Renal cortex interstitium (tissue), 15 donors: ENCODE measurements at places on chromosomes 2 and 18. TPM values are rescaled to one million over a fixed set of nuclear protein-coding genes. Genes with fewer than 3 reads are reported as not detected.

PSMD1 gene
- 94.9 TPM for polyA plus RNA-seq

DNA sequence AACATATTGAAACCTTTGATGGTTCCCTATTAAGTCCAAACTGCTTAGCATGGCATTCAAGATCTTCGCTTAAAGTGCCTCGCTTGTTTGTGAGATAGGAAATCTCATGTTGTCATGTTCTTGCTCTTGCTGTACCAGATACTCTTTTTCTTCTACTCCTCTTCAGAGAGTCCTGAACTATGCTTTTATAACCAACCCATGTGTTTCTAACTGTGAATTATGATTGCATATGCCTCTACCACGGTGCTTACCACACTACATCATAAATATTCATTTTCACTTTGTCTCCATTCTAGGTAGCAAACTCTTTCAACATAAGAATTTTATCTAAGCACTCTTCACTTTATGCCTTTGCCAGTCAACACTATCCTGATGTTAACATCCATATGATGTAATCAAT, 23.6 kb downstream of the STAT4 start:
- no peak for DNase-seq

TUBA3E gene
- not detected for polyA plus RNA-seq

TBR1 gene
- polyA plus RNA-seq = not detected

- no peak for DNase-seq
Measured at GRCh38 chr2:16763493-16763899, 97.9 kb upstream of the CYRIA start.

ESPNL gene
- polyA plus RNA-seq = 1.9 TPM

MEP1B gene
- polyA plus RNA-seq = 0.17 TPM

- DNase-seq = peak; percentile 57
Measured at GRCh38 chr2:189082376-189082975, 97.1 kb downstream of the COL5A2 start.

GRCh38 chr18:58484989-58485981, 143.6 kb downstream of the ALPK2 start:
- peak; percentile 48 for DNase-seq

SPTBN1 gene
- polyA plus RNA-seq = 254 TPM

DNA sequence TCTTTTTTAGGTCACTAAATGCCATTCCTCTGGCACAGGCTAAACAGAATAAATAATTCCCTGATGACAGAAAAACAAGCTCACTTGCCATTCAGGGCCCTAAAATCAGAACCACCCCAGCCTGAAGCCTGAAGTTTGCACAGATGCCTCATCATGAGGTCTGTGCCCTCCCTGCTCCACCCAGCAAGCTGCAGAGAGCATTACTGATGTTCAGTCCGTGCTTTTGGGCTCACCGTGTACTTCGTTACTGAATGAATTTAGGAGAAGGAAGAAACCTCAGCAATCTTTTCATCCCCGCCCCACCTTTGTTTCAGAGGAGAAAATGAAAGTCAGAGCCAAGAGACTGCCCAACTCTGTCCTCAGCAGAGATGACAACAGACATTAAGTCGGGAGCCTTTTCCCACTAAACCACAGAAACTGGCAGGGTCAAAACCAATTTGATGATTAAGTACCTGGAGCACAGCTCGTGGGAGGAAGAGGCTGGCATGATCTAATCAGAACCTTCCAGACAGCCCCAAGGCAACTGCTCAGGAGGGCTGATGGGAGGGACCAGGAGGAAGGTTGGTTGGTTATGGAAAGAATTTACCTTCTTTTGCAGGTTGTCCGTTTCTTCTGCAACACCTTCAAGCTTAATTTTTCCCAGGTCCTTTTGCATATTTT, 122.7 kb downstream of the LAMA1 start:
- no peak for DNase-seq

- DNase-seq = no peak
Measured at GRCh38 chr2:188051706-188052105, 240.0 kb upstream of the GULP1 start.

LRP2 gene
- polyA plus RNA-seq = 151 TPM

GREB1L gene
- polyA plus RNA-seq = 4.4 TPM

CAB39 gene
- polyA plus RNA-seq = 88.2 TPM

GRCh38 chr2:134174711-134175110, 79.2 kb upstream of the MGAT5 start:
- DNase-seq = no peak

RUFY4 gene
- 0.23 TPM for polyA plus RNA-seq

DNA sequence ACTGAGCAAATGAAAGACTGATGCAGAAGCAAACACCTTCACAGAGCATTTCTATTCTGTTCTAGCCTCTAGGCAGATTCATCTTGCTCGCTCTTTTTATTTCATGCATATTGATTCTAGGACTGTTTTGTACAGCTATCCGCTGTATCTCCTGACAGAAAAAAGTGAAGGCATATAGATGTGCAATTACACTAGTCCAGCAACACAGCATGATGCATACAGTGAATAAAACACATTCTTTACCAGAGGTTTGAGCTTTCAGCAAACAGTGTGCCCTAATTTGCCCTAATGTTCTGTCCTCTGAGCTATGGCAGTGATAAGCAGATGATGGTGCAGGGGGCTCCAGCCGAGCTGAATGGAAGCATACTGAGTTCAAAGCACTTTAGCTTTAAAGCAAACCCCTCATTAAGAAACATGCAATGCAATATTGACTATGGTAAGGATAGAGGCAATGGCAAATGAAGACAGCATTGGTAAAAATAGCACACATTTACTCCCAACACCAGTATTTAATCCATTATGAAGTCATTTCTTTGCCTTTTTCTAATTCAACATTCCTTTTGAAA, 141.2 kb upstream of the RGPD4 start:
- DNase-seq = no peak

GRCh38 chr2:74845991-74846390, 12.1 kb downstream of the HK2 start:
- no peak for DNase-seq

DNA sequence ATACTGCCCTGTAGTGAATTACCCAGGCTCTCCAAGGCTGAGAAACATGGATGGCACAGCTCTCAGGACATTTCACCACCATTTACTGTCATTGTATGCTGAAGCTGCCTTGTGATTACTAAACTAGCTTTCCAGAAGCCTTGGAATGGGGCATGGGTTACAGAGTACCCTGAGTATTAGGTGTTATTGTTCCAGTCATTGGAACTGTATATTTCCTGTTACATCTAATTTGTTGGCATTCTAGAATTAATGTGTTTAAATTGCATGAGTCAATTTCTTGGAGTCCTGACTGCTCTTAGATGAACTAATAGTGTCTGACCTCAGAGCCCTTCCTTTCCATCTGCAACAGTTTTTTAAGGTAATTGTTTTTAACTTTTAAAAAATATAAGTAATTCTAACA, 9.0 kb downstream of the DGUOK start:
- no peak for DNase-seq

DNA sequence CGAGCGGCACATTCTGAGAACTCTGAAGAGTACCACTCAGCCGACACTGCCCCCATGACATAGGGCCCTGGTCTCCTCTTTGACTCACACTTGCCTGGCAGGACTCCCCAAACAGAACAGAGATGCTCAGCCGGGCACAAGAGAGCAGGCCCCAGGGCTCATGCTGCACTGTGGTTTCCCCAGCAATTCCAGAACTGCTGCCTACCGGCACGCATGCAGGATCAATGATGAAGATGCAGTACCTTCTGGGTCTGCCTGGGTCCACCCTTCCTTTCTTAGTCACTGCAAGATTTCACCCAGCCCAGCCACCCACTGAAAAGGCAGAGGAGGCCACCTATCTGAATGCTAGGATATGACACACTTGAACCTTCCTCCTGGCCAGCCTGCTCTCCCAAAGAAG, 49.4 kb downstream of the BCL11A start:
- DNase-seq = no peak

ARHGAP28 gene
- 65.8 TPM for polyA plus RNA-seq

- no peak for DNase-seq
Measured at GRCh38 chr2:102224824-102225739, 38.3 kb downstream of the IL1RL2 start.

- DNase-seq = no peak
Measured at GRCh38 chr2:113240915-113241911, 37.5 kb downstream of the PAX8 start.
